ENCODE measurements at places on chromosomes 16 and 17.

DNA sequence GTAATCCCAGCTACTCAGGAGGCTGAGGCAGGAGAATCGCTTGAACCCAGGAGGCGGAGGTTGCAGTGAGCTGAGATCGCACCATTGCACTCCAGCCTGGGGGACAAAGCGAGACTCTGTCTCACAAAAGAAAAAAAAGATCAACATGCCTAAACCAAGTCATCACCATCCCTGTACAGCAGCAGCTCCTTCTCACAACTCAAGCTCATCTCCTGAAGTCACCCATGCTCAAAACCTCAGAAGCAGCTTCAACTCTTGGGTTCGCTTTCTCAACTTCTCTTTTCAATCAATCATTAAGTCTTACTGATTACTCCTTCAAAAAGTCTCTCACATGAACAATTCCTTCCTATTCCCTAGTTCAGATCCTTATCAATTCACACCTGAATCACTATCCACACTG is 31.3 kb downstream of the PHLPP2 start:
- DNase-seq, result no peak

DNA sequence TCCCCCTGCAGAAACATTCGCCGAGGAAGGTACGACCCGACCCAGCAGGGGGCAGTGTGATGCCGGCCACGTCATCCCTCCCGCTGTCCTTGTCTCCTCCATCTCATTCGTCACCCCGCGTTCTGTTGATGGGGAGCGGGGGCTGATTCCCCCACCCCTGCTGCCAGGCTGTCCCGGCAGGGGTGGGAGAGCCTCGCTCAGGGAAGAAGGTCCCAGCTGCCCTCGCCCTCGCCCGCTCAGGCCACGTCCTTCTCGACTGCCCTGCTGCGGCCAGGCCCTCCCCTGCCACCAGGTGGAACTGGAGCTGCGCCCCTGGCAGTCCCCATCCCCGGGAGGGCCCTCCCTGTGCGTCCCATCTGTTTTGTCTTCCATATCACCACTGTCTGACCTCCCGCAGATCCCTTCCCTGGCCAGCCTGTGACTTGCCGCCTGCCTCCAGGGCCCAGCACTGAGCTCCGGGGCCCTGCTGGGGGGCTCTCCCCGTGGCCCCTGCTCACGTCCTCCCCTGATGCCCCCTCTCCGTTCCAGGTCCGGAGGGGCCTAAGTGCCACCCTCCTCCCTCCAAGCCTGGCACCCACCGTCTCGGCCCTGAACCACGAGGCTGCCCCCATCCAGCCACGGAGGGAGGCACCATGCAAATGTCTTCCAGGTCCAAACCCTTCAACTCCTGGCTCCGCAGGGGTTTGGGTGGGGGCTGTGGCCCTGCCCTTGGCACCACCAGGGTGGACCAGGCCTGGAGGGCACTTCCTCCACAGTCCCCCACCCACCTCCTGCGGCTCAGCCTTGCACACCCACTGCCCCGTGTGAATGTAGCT is 20.6 kb downstream of the ADAM11 start:
- peak; percentile 70 for DNase-seq

DNA sequence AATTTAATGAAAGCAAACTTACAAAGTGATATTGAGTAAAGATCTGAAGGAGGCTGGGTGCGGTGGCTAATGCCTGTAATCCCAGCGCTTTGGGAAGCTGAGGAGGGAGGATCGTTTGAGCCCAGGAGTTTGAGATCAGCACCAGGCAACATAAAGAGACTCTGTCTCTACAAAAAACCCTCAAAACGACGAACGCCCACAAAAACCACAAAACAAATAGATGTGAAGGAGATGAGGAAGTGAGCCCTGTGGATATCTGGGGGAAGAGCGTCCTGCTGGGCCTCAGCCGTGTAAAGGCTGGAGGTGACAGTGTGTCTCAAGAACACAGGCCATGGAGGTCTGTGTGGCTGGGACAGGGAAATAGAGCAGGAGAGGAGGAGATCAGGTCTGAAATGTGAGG is 68.8 kb downstream of the ITFG1 start:
- DNase-seq, result peak; percentile 78

DNA sequence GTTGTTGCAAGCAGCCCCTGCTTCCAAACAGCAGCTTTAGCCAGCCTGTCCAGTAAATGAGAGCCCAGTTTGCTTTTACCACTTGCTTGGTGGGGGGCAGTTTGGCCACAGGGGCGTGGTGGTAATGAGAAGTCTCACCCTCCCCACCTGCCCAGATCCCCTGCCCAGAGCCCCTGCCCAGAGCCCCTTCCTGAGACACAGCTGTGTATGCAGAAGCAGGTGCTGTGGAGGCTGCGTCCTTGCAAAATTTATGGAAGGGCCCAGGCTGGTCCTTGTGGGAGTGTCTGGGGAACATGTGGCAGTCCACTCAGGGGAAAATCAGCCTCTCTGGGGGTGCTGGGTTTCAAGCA is 27.6 kb upstream of the LGALS9 start:
- no peak for DNase-seq

- DNase-seq, result peak; percentile 52
Observed at GRCh38 chr16:47565454-47565853, 104.3 kb downstream of the PHKB start.

DNA sequence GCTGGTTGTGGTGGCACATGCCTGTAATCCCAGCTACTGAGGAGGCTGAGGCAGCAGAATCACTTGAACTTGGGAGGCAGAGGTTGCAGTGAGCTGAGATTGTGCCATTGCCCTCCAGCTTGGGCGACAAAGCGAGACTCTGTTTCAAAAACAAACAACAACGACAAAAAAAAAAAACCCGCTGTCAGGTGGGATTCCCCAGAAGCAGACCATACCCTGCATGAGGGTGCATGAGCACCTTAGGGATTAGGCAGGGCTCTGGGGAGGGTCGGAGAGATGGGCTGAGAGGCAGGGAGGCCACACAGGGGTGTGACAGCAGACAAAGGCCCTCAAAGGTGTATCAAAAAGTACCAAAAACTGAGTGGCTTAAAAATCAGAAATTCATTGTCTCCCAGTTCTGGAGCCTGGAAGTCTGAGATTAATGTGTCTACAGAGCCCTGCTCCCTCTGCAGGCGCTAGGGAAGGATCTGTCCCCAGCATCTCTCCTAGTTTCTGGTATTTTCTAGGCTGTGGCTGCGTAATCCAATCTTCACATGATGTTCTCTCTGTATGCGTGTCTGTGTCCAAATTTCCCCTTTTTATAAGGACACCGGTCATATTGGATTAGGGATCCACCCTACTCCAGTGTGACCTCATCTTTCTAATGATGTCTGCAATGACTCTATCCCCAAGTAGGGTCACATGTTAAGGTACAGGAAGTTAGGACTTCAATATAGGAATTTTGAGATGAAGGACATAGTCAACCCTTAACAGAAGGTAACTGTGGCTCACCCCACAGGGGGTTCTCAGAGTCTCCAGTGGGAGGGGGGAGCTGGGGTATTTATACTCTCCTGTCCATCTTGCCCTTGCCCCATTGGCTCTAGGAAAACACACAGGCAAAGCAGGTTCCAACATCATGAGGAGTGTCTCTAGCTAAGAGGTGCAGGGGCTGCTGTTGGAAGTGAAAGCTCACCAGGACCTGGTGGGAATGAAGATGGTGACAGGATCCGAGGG is 13.6 kb upstream of the TVP23A start:
- no peak for DNase-seq

DNA sequence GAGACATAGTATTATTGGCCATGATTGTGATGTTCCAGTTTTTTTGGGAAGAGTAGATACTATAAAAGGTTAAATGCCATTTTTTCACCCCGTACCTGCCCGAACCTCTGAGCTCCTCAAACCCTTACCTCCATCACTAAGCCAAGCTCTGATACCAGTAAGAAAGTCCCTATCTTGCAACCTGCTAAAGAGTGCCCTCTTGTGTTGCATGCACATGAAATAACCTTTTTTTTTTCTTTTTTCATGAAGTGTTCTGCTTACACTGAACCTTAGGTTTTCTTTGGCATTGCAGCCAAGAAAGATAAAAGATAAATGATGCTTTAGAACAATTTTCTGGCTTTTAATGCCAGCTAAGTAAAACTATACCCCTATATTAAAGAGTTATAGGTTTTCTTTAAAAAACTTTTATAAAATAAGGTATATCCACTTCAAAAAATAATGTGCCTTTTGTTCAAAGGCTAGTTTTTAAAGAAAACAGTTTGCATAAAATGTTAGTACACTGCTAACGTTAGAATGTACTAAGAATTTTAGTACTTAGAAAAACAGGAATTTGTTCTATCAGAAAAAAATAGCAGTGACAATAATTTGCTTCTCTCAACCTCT is 295.3 kb upstream of the PMFBP1 start:
- peak; percentile 66 for DNase-seq

DNA sequence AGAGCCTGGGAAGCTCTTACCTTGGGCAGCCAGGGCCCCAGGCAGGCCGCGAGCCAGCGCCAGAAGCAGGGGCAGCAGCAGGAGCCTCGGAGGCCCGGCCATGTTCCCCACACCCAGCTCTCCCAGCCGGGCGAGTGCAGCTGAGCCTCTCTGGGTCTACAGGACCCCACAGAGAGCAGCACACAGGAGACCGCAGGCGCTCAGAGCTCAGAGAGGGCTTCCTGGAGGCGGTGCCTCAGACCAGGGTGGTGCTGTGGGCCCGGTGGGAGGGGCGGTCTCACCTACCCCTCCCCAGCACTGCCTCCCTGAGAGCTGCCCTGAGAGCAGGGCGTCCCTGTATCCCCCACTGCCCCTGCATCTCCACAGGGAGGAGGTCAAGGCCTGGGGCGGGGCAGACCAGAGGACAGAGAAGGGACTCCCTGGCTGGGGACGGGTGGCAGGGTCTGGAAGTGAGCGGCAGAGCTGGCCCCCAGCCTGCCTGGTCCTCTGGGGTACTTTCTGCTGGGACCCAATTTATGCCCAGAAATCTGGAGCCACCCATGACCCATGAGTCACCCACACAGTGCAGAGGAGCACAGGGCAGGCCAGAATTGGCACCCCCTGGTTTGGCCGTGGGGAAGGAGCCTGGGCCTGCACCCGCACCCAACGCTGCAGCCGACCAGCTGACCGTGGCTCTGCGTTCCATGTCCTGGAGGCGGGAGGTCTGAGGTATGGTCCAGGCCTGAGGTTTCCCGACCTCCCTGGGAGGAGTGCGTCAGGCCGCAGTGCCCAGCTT is at the start of gene CD7:
Gene CD7 (minus strand): TSS at position 215 of the 775 bp plus-strand sequence. CDS start 113 bp downstream, at position 102.
- no peak for DNase-seq

DNA sequence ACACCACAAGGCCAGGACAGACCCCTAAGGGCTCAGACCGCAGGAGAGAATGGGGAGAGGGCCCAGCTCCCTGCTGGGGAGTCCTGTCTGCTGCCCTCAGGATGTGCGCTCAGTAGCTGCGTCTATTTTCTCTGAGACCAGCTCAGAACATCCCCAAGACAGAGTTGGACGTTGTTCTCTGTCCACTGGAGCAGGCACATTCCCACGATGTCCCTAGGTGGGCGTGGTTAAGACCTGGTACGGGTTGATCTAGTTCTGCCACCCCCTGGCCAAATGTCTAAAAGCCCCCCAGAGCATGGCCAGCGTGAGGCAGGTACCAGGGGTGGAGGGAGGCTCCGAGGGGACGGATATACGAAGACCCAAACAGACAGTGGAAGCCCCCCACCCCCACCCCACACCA is 842 bp upstream of the CALB2 start:
- DNase-seq, result no peak

- DNase-seq, result no peak
Observed at GRCh38 chr17:64994781-64995538, 61.6 kb downstream of the GNA13 start.

- peak; percentile 21 for DNase-seq
Observed at GRCh38 chr16:80346111-80346632, 194.6 kb upstream of the DYNLRB2 start.
